Activated CD4-positive, alpha-beta T cell treated with anti-CD3 and anti-CD28 coated beads, Interleukin-2, amount 10 ng/mL, durations not matched to agents 24 days and 14 days (primary cell): ENCODE measurements at places on chromosomes 3 and 15. TPM values are rescaled to one million over a fixed set of nuclear protein-coding genes. Genes with fewer than 3 reads are reported as not detected.
A peak's percentile ranks its signal among the peaks of the same experiment; 100 is the strongest.

DNA sequence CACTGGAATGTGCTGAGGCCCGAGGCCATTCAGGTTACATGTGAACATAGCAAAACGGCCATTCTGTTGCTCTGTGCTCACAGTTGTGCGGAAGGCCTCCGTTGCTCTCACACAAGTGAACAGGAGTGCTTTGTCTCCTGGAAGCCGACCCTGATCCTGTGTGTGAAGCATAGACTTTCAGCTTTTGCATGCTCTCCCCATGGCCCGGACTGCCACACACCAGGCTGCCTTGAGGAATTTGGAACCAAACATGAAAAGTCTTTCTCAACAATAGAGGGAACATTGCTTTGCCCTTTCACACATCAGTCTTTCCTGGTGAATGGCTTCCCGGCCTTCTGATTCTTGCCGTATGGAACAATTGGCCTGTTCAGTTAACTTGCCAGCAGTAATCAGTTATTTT is 154.8 kb upstream of the LRIG1 start:
- DNase-seq, result no peak

DNA sequence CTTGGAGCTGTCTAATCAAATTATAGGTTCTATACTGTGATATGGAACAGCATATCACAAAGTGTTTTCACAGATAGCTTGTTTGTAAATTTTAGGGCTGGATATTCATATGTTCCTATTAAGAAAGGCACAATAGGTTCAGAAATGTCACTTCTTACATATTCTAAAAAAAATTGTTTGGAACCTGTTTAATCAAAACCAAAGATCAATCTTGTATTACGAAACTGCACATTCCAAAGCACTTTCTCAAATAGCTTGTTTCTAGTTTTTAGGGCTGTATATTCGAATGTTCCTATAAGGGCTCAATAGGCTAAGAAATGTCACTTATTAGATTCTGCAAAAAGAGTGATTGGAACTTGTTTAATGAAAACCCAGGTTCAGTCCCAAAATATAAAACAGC is 67.4 kb upstream of the OSBPL11 start:
- DNase-seq, result no peak

GRCh38 chr3:156811089-156811862 is 14.9 kb upstream of the LEKR1 start:
- DNase-seq, result no peak

- DNase-seq, result no peak
Observed at GRCh38 chr3:116039651-116039985, 405.7 kb downstream of the LSAMP start.

GRCh38 chr3:170584585-170585007 is 1.3 kb downstream of the SLC7A14 start:
- peak; percentile 86 for DNase-seq

- no peak for DNase-seq
Observed at GRCh38 chr3:177401375-177401774, 204.1 kb upstream of the TBL1XR1 start.

DNA sequence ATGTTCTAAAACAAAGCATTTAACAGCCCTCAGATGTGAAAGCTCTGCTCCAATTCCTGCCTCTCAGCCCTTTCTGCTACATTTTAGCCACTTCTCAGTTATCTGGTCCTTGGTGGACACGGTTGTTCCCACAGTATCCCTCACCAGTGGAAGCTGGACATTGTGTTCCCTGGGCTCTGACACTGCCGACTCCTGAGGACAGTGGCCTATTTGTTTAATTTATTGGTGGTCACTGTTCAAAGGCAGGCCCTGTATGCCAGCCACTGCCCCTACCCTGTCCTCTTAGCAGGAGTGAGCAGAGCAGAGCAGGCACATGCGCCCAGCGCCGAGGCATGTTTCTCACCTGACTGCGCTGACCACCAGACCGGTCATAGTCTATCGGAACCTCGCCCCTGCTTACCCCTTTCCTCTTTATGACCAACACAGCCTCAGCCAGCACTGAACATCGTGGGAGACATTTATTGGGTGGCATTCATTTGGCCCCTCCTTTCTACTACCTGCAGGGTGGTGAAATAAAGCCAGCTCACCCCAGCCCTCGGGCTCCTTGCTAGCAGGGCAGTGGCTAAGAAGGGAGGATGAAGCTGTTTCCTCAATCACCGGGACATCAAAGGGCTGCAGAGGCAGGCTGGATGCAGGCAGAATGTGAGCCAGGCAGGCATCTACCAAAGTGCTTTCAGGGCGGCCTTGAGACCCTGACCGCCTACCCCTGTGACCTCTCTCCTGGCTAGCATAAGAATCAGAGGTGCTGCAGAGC is 54.3 kb upstream of the HACD2 start:
- no peak for DNase-seq

- DNase-seq, result no peak
Observed at GRCh38 chr15:39074341-39074985, 506.4 kb upstream of the THBS1 start.

DNA sequence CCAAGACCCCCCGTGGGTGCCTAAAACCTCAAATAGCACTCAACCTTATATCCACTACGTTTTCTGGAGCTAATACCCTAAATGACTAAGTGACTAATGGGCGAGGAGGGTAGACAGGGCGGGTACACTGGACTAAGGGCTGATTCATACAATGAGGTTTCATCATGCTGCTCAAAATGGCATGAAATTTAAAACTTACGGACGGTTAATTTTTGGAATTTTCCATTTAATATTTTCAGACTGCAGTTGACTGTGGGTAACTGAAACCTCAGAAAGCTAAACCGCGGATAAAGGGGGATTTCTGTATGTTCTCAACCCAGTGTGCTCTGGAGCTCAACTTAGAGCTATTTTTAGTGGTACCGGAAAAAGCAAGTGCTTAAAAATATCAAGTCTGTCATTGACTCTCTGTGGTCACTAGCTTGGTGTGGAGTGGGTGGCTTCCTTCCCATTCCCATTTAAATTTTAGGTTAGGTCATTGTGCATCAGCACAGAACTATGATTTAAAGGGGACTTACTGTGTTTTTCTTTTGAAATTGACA is 72.9 kb downstream of the LRRC28 start:
- no peak for DNase-seq

- DNase-seq, result no peak
Observed at GRCh38 chr3:49465270-49466034, 4.6 kb upstream of the DAG1 start.

DNA sequence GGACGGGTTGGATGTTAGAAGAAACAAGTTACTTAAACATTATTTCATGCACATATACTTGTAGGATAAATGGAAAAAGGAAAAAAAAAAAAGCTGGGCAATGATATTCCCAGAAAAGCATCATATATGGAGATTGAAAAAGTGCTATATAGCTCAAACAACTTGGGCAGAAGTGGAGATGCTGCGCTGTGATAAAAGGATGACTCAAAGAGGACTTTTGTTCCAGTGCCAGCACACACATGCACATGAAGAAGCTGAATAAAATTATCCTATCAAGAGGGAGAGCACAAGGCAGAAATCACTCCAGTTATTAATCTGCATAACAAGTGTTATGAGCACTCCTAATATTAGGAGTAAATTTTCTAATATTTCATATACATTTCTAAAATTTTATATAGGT is 30.9 kb downstream of the FRMD4B start:
- DNase-seq, result no peak

DNA sequence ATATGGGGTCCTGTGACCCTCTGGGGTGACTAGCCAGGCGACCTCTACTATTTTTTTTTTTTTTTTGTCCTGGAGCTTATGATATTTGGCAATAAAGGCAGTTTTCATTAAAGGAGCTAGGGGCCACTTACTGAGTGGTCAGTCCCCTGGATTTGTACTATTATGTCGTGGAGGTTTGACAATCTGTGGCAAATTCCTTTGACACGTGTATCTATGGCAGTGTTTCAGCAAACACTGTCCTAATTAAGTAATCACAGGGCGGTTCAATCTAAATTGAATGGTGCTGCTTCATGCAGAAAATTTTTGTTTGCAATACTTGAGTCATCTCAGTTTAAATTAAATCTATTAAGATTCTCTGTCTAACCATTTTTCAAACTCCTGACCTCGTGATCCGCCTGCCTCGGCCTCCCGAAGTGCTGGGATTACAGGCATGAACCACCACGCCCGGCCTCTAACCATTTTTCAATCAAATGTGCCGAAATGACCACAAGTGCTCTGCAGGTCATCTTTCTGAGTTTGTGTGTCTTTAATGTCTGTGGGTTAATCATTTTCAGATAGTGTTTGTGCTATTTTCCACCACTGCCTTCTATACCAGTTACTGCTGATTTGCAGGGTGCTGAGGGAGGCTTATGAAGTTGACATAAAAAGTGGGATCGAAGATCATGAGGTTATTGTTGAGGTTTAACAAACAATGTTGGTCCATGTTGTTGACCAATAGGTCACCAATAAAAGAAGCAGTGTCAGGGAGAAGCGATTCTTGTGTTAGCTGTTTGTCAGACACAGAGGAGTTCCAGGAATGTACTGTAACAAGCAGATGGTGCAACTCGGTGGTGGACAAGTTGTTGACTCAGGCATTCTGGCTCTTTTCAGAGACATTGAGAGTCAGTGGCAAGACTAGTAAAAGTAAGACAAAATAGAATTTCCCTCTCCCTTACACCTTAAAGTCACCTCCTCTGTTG is 18.6 kb upstream of the SLC2A2 start:
- DNase-seq, result no peak

- DNase-seq, result no peak
Observed at GRCh38 chr3:46634856-46635255, 22.5 kb downstream of the FAM240A start.

DNA sequence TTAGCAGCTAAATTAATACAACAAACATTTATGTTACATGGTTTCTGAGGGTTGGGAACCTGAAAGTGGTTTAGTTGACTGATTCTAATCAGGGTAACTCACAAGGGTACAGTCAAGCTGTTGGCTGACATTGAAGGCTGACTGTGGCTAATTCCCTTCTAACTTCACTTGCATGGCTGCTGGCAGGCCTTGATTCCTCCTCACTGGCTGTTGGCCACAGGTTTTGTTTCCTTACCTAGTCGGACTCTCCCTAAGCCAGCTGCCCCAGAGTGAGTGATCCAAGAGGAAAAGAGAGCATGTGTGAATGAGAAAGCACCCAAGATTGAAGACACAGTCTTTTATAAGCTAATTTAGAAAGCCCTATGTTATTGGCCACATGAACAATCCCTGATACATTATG is 700.1 kb downstream of the ROBO1 start:
- no peak for DNase-seq

DNA sequence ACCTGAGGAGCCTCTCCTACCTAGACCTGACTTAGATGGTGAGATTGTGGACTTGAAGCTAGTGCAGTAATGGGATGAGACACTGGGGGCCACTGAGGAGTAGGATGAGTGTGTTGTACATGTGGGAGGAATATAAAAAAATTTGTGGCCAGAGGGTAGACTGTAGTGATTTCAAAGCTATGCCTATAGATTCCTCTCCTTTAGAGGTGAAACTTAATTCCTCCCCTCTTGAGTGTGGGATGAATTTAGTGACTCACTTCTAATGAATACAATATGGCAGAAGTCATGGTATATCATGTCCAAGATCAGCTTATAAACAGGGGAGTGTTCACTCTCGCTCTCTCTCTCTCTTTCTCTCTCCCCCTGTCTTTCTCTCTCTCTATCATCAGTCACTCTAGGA is 6.7 kb downstream of the ZNF860 start:
- no peak for DNase-seq

Gene CLDN16
- total RNA-seq, result not detected in 2 replicates

Gene C15orf62
- 0.43 and 0.51 TPM in 2 replicates for total RNA-seq

Gene SAMMSON
- total RNA-seq, result not detected in 2 replicates

Gene GOLGA6A
- not detected in 2 replicates for total RNA-seq

Gene STARD9
- total RNA-seq, result 7.2 and 8.8 TPM in 2 replicates

Gene DUSP7
- total RNA-seq, result 33.5 and 34.0 TPM in 2 replicates

Gene OR5H2
- total RNA-seq, result not detected in 2 replicates

Gene CA12
- total RNA-seq, result 0.43 and 0.63 TPM in 2 replicates

Gene RPN1
- 192 and 194 TPM in 2 replicates for total RNA-seq
